Ecto neural progenitor cell (in vitro differentiated cells): ENCODE measurements at places on chromosomes 3 and 15.

DNA sequence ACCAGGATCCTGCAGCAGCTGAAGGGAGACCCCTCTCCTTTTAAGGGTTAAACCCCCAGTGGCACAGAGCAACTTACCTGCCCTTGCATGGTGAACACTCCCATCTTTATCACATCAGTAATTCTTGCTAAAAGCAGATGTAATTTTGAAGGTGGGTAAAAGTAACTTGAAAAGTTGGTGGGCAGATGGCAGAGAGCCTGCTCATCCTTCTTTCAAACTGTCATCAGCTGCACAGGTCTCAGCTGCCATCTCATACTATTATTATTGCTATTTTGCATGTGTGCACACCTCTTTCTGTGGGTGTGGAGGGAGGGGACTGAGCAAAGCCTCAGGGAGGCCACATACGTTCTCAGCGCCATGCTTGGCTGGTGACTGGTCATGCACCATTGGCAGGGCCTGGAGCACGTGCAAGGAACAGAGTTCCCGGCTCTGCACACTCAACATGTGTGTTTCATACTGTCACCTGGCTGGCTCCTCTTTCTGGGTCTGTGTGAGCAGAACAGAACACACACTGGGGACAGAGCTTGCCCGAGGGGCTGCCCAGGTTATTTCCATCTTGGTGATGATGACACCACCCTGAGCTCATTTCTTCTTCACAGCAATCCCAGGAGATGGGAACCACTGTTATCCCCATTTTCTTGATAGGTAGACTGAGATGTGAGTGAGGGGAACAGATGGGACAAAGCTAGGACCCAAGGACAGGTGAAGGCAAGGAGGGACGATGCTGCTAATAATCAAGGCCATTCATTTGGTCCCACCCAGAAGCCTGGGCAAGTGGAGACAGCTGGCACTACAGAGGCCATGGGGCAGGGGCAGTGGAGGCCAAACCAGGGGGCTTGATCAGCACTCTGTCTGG lies 95.8 kb upstream of the KLF13 start:
- DNase-seq: no peak

- no peak for DNase-seq
Observed at GRCh38 chr3:155651489-155652218, 93.2 kb downstream of the PLCH1 start.

GRCh38 chr3:45746777-45747622 lies 49.3 kb downstream of the SLC6A20 start:
- no peak for DNase-seq

- DNase-seq: no peak
Observed at GRCh38 chr15:39936681-39937080, 2.8 kb downstream of the EIF2AK4 start.

GRCh38 chr3:112032098-112032731 lies 2.3 kb upstream of the TMPRSS7 start:
- DNase-seq: no peak
